Activated naive CD8-positive, alpha-beta T cell treated with anti-CD3 and anti-CD28 coated beads, Interleukin-2, amount 10 ng/mL, durations not matched to agents 7 days and 5 days (primary cell): ENCODE measurements at places on chromosomes 1 and 21.

GRCh38 chr1:27994060-27994459 is 34.3 kb downstream of the XKR8 start:
- no peak for DNase-seq

DNA sequence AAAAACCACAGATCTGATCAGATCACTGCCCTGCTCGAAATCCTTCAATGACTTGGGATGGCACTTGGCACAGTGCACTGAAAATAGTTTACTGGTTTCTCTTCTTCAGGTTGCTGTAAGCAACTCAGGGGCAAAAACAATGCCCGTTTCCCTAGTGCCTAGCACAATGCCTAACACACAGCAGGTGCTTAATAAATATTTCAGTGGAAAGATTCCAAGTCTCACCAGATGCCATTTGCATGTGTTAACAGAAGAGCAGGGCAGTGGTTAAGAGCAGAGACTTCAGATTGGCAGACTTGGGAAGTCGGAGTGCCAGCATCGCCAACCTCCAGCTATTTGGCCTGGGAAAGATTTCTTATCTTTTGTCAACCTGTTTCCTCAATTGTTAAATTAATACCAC is 10.9 kb upstream of the METTL25B start:
- no peak for DNase-seq

GRCh38 chr1:13699510-13699909 is 478 bp upstream of the PRDM2 start:
- DNase-seq: peak; percentile 42

- DNase-seq: no peak
Observed at GRCh38 chr1:116006486-116006964, 30.2 kb downstream of the SLC22A15 start.

- no peak for DNase-seq
Observed at GRCh38 chr1:193417945-193418744, 231.7 kb upstream of the B3GALT2 start.

GRCh38 chr1:22791831-22792347 is 81.2 kb downstream of the EPHB2 start:
- no peak for DNase-seq

GRCh38 chr1:54413295-54413694 is 7.1 kb upstream of the SSBP3 start:
- peak; percentile 53 for DNase-seq

DNA sequence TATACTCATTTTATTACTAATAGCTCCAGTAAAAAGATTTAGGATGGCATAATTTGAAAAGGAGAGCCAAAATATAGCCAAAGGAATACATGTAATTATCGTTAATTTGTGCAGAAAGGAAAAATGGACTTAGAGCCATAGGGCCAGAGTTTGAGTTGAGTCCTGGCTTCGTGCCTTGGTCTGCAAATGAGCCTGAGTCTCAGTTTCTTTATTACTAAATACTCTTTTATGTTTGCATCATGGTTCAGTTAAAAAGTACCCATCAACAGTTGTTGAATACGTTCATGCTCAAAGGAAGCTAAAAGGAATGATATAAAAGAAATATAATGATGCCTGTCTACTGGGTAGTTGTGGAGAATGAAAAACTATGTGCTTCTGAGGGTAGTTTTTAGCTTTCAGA is 155.7 kb upstream of the FAM78B start:
- no peak for DNase-seq

DNA sequence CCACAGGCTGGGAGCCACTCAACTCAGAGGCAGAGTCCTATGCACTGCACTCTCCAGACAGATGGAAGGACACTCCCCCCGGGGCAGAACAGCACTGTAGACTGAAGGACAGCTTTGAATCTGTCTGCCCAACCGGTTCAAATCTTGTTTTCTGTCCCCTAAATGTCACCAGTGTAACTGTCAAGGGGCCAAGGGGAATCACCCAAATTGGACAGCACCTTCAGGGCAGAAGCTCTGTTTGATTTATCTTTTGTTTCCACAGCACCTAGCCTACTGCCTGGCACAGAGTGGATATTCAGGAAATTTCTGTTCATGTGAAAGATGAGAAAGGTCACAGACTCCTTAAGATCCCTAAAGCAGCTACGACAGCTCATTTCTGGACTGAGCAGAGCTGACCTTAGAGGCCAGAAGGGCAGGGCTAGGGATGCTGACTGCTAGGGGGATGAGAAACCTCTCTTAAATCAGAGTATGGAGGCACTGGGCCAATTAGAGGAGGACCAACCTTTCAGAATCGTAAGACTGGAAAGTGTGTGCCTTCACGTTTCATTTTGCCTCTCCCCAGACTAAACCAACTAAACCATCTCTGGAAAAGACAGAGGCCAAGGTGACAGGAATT is 41.0 kb downstream of the ITPKB start:
- DNase-seq: no peak

DNA sequence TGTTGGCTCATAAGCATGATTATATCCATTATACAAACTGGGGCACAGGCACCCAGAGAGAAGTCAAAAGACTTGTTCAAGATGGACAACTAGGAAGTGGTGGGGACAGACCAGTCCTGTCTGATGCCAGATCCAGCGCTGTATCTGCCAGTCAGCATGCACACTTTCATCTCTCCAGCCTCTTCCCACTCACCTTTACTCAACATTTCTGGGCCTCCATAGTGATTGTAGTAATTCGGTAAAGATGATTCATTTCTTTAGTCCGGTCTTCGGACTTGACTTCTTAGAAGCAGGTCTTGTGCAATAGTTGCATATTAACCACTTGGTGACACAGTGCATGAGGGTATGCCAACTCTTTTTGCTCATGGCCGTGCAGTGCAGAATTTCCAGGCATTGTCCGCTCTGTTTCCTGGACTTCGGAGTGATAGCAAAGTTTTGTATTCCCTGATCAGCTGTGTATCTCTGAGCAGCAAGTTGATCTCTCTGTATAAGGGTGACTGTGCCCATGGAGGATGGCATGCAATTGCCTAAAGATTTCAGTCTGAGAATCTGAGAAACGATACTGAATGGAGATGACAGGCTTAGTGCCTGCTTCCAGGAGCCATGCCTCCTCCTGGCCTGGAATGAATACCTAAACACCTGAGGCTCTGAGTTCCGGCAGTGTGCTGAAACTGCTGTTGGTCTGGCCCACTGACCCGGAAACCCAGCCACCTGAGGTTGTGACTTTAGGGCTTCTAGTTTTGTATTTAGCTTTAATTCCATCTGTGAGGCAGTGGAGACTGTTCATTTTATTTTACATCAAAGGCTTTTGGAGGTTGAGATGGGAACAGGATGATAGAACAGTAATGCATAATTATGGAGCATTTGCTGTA is 39.0 kb downstream of the GALNT2 start:
- DNase-seq: no peak

- no peak for DNase-seq
Observed at GRCh38 chr1:50257029-50257428, 148.3 kb downstream of the ELAVL4 start.

GRCh38 chr21:33561373-33561772 is 18.5 kb downstream of the SON start:
- DNase-seq: no peak

DNA sequence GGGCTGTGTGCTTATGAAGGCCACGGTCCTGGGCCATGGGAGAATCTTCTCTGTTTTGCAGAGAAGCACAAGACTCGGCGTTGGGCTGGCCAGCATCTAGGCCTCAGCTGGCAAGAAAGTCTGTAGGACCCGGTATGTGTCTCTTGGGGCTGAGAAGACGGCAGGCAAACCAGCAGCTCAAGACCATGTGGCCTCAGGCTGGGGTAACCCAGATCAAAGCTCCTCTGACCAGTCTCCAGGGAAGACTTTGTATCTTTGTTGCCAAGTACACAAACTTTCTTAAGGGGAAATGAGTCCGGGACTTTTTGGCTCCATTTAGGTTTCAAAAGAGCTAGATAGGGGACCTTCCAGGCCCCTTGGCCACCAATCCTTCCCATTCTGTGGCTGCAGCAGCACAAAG is 60.1 kb downstream of the PTP4A2 start:
- no peak for DNase-seq

- DNase-seq: no peak
Observed at GRCh38 chr1:161379071-161379470, 11.4 kb upstream of the CFAP126 start.

GRCh38 chr1:55898181-55898580 is 681.2 kb downstream of the PLPP3 start:
- DNase-seq: no peak

GRCh38 chr1:220320709-220321108 is 48.5 kb upstream of the RAB3GAP2 start:
- no peak for DNase-seq

GRCh38 chr1:155206891-155207805 is 549 bp downstream of the THBS3 start:
- DNase-seq: peak; percentile 91

DNA sequence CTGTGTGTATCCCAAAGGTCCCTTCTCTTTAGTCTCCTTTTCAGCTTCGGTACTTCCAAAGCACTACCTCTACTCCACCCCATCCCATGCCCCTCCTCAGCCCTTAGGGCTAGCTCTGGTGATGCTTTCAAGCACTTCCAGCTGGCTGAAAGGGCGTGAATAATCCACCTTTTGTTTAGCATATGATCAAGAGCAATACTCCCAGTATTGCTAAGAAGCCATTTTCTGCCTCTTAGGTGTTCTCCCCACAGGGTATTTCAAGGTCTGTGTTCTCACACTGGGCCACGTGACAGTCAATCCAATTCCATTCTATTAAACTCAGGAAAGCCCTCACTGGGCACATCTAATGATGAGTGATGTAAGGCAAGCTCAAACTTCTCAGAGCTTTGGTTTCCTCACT is 298.5 kb upstream of the PROX1 start:
- DNase-seq: no peak
